Pancreas (tissue), 10 donors: ENCODE measurements at places on chromosomes 2 and 18. TPM values are rescaled to one million over a fixed set of nuclear protein-coding genes. Genes with fewer than 3 reads are reported as not detected.
A peak's percentile ranks its signal among the peaks of the same experiment; 100 is the strongest.

GRCh38 chr2:4780679-4781078 is 911.5 kb upstream of the SOX11 start:
- H3K27ac ChIP-seq, result no peak overlapping the region
- H3K4me1 ChIP-seq, result no peaks in the 10 kb centered on the region
- no peaks in the 10 kb centered on the region for H3K36me3 ChIP-seq
- DNase-seq, result no peak
- no peaks in the 10 kb centered on the region for H3K27me3 ChIP-seq

- no peaks in the 10 kb centered on the region for H3K36me3 ChIP-seq
- no peak overlapping the region for H3K27ac ChIP-seq
- H3K4me1 ChIP-seq, result no peaks in the 10 kb centered on the region
- H3K4me3 ChIP-seq, result no peak overlapping the region
These were observed 631.2 kb downstream of the CPS1 start for GRCh38 chr2:211187602-211188001.

Gene LHCGR
- polyA plus RNA-seq, result not detected

GRCh38 chr18:11042247-11042646 is 107.1 kb downstream of the PIEZO2 start:
- no peaks in the 10 kb centered on the region for H3K36me3 ChIP-seq
- no peak for DNase-seq
- no peaks in the 10 kb centered on the region for H3K27me3 ChIP-seq
- H3K4me3 ChIP-seq, result no peak overlapping the region

GRCh38 chr2:115364093-115364492 is 921.7 kb downstream of the DPP10 start:
- H3K27ac ChIP-seq, result no peak overlapping the region
- no peaks in the 10 kb centered on the region for H3K27me3 ChIP-seq
- no peak for DNase-seq
- H3K36me3 ChIP-seq, result no peaks in the 10 kb centered on the region

DNA sequence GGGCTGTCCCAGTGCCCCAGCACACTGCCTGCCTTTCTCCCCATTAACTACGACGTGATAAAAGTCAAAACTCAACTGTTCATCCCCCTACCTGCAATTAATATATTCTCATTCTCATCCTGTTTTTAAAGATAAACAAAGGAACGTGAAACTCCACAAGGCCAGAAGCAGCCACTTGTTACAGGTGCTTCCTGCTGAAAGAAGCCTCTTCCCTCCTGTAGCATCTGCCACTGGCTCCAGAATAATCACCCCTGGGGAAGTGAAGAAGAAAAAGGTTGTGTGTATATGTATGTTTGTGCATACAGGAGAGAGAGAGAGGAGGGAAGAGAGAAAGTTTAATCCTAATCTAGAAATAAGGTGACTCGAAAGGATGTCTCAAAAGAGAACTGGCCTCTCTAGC is 27.1 kb downstream of the KIAA2012 start:
- no peak overlapping the region for H3K4me3 ChIP-seq
- H3K27me3 ChIP-seq, result no peaks in the 10 kb centered on the region
- H3K36me3 ChIP-seq, result no peaks in the 10 kb centered on the region

- H3K27me3 ChIP-seq, result no peaks in the 10 kb centered on the region
- DNase-seq, result peak; percentile 43
- H3K36me3 ChIP-seq, result no peaks in the 10 kb centered on the region
- H3K27ac ChIP-seq, result no peak overlapping the region
- no peaks in the 10 kb centered on the region for H3K4me1 ChIP-seq
- no peak overlapping the region for H3K4me3 ChIP-seq
These were observed 168.5 kb downstream of the SUCLG1 start for GRCh38 chr2:84290537-84290936.

DNA sequence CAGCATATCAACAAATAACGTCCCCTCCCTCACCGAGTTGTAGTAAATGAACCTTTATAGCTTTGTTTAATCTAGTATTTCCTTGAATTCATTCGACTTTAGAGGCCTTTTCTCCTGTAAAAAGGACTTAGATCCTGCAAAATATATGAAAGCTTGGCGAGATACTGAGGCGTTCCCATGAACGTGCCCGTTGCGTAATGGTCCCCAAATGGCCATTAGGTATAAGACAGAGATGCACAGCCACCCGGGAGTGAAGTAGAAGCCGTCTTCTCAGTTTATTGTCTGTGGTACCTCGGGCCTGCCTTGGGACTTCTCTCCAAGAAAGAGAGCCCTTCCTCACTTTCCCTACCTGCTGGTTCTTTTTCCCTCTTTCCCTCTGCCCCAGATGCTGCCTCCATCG is 310.6 kb downstream of the CELF4 start:
- H3K36me3 ChIP-seq, result no peaks in the 10 kb centered on the region
- H3K4me1 ChIP-seq, result no peaks in the 10 kb centered on the region
- no peak for DNase-seq
- H3K27me3 ChIP-seq, result no peaks in the 10 kb centered on the region
- no peak overlapping the region for H3K27ac ChIP-seq
- no peak overlapping the region for H3K4me3 ChIP-seq

Gene PRLH
- not detected for polyA plus RNA-seq

DNA sequence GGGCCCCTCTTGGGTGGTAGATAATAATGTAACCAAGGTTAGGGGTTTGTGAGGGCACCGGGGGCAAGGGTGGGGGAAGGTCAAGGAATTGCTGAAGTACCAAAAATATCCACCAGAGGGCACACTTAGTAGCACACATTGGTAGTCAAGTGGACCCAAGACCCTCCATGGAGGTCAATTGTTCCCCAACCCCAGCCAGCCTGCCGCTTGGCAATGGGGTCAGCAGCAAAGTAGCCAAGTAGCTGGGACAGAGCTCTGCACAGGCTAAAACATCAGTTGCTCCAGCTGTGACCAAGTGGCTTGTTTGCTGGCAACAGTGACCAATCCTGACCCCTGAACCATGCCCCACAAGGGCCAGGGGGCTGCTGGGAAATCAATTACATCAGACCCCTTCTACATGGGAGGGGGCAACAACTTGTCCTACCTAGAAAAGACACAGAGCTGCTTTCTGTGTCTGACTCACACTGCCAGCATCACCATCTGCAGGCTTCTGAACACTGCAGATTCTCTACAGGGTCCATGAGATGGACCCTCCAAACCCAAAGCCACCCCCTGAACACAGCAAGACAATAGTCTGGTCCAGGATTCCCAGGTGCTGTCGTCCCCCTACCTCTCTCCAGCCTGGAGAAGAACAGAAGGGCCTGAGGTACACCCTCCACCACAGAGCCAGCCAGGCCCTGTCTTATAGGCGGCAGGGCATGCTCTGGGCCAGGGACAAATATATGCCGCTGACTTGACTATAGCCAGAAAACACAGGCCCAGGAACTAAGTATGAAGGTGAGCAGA is 76.0 kb downstream of the EMX1 start:
- H3K36me3 ChIP-seq, result no peaks in the 10 kb centered on the region
- H3K4me3 ChIP-seq, result no peak overlapping the region
- H3K27me3 ChIP-seq, result no peaks in the 10 kb centered on the region
- no peak for DNase-seq
- no peaks in the 10 kb centered on the region for H3K4me1 ChIP-seq
